Heart left ventricle (tissue), 16 donors: ENCODE measurements at places on chromosomes 4 and X. TPM values are rescaled to one million over a fixed set of nuclear protein-coding genes. Genes with fewer than 3 reads are reported as not detected.
A peak's percentile ranks its signal among the peaks of the same experiment; 100 is the strongest.

Gene PI4K2B
- 1.4 TPM for polyA plus RNA-seq

Gene TEX13A
- not detected for polyA plus RNA-seq

DNA sequence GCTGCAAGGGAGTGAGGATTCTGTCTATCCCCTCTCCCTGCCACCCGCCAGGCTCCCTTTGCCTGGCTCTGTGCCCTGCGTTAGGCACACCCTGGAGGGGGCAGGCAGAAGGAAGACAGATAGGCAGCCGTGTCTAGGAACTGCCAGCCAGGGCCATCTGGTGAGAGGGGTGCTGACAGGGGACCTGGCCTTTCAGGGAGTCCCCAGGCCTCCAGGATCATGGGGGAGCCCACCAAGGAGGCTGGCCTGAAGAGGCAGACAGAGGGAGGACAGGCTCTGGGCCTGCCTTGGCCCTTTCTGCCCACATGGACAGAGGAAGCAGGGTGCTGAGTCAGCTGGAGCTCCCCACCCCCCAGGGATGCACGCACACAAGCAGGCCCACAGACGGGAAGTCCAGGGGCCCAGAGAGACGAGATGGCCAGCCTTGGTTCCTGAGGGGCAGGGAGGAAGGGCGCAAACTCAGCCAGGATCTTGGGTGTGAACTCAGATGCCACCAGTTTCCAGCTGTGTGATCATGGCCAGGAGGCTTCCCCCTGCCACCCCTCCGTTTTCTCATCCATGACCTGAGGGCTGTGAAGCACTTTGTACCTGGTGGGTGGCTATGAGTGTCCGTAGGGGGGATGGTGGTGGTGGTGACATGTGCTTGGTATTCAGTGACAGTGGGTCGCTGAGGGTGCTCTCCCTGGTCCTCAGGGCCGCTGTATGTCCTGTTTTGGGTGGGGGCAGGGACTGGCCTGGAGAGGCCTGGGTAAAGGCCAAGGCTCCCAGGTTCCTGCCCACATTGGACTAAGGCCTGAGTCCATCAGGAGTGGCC, 1.8 kb downstream of the SH3BP2 start:
- DNase-seq, result peak; percentile 82

- DNase-seq, result no peak
Observed at GRCh38 chrX:154321594-154321993, 26.0 kb downstream of the TKTL1 start.
